Stimulated activated CD8-positive, alpha-beta memory T cell treated with anti-CD3 and anti-CD28 coated beads, Interleukin-7, amount 100 ng/mL, for 1 hour (primary cell): ENCODE measurements at places on chromosomes 6 and 20.
A peak's percentile ranks its signal among the peaks of the same experiment; 100 is the strongest.

DNA sequence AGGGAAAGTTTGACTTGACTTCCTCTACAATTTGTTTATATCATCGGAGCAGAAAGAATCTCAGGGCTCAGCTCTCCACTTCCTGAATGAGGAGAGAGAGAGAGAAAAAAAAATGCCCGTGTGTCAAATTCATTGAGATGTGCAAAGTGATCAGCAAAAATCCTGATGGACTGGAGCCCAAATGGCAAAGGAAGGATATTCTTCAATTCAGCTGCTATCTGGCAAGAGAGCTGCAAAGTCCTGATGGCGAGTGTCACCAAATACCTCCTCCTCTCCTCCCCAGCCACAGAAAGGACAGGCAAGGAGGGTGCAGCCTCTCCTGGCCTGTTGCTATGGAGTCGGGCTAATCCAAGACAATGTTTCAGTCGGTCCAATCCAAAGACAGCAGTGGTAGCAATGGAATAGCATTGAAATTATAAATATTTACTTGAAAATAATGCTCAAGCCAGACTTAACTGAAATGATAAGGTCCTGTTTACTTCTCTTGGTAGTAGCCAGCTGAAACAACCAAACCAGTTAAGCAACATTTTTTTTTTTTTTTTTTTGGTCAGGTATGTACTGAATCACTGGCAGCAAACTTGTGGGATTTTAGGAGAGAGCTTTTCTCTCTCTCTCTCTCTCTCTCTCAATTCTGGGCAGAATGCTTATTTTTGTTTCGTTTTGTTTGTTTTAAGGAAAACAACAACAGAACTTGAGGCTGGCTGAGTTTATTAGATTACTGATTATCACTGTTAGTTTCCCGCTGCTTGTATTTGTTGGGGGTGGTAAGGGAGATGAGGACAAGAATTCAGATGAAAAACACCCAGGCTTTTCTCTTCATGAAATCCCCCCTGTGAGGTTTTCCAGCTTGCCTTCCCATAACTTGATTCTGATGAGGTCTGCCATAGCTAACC is 204.2 kb downstream of the BCAS1 start:
- no peak for DNase-seq

DNA sequence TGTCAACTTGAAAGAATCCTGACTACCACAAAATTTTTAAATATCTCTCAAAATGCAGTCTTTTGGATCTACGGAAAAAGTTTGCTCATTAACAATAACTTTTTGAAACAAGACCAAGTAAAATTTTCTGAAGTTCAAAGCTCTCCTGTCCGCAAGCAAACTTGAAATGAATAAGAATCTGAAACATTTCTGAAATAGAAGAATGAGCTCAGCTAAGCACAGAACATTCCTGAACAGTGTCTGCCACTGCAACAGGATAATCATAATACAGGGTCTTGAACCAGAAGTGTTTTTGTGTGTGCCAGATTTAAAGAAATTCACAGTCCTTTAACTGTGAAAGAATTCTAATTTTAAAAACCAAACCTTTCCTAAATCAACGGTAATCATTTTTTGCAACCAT is 49.1 kb upstream of the TASP1 start:
- DNase-seq: no peak

- DNase-seq: no peak
Observed at GRCh38 chr20:20493701-20494100, 125.8 kb downstream of the INSM1 start.

GRCh38 chr6:89818977-89819335 is 638 bp downstream of the MDN1 start:
- DNase-seq: no peak

DNA sequence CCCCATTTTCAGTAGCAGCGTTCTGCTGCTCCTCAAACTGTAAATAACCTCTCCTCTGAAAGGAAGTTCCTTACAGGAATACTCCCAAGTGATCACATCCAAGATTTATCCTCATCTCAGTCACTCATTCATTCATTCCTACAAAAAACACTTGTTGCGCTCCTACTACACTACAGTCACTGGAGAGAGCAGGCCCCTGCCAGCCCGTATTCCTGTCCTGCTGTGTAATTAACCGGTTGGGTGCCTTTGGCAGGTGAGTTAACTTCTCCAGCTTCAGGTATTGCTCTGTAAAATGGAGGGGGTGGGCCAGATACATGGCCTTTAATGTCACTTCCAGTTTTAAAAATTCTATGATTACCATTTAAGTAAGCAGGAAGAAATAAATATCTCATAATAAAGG is 15.0 kb upstream of the ZBTB24 start:
- no peak for DNase-seq

DNA sequence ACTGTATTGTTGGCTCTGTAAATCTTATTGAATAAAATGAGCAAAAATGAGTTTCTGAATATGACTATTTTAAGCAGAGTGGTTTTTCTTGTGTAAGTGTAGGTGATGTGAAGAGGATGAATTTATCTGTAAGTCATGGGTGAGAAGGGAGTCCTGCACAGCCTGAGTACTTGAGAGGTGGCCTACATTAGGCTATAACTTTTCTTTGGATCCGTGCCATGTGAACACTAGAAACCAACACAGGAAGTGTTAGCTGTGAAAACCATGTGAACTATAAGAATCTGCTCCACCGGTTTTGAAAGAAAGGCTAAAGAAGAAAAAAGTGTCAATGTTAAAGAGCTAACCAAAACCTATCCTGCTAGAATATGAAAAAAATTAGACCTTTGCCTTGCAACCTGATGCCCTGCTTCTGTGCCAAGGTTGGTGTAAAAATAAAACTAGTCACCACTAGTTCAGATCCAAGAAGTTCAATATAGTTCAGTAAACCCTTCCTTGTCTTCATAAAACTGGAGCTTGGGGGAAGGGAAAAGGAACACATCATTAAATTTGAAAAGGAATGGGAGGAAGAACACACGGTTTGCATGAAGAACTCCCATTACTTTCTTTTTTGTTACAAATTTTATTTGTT is 21.3 kb downstream of the PLCB1 start:
- no peak for DNase-seq

DNA sequence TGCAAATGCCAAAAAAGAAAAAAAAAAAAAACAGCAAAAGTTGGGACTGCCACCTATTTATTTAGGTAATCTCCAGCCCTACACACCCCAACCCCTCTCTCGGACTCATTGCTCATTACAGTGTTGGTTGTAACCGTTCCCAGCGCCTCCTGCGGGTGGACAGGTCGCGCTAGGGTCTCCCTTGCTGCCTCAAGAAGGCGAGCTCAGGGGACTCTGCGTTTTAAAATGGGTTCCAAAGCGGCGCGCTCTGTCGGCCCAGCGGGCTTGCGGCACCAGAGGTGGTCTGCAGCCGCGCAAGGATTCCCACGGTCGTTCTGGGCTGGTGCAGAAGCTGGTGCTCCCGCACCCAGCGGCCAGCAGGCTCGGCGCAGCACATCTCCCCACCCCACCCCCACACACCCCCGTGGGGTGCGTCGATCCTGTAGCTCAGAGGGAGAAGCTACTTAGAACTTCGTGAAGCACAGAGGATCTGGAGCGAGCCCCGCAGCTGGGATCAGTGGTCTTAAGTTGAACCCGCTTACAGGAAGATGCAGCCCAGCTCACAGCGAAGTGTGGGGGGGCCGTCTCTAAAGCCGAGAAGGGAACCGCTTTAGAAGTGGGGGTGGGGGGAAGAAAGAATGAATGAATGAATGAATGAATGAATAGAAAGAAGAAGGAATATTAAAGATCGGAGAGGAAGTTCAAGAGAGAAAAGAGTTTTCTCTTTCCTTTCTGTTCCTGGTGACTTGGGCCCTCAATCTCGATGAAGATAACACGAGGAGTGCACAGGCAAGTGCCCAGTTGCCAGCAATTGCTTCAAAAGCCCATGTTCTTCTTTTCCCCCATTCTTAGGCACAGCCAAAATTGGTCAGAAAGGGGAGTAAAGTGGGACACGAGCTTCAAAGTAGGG is 780 bp downstream of the TFAP2A start:
- DNase-seq: no peak

- DNase-seq: no peak
Observed at GRCh38 chr6:31035862-31036497, 25.7 kb downstream of the MUC22 start.

DNA sequence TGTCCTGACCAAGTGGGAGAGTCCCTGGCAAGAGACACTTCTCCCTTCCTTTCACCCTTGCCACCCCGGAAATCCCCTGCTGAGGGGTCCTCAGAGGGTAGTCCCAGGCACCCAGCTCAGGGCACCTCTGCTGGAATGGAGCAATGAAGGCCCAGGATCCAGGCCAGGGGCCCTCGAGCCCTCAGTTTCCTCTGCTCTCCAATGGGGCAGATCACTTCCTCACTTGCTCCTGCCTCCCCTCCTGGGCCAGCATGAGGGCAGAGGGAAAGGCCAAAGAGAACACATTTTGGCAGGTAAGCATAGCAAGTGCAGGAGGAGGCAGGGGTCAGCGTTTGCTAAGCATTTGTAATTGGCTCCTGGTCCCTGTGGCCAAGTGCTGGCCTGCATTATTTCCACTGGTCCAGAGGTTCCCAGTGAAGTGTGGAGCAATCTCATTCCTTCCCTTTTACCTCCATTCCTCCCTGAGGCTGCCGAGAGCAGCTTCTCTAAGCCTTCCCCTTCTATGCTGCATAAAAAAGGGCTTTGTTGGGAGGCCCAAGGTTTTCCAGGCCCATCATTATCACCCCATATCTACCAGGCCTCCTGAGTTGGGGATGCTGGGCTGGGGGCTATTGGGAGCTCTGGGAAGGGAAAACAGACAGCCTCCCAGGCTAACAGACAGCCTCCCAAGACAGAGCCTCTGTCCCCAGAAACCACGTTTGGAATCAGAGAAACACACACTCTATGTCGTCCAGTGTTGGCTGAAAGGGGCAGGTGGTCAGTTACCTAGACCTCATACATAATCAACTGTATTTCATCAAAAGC is 28.8 kb upstream of the VEGFA start:
- no peak for DNase-seq

GRCh38 chr20:64206614-64207013 is 42.4 kb downstream of the MYT1 start:
- no peak for DNase-seq

- DNase-seq: no peak
Observed at GRCh38 chr6:56938649-56939191, 16.2 kb upstream of the BEND6 start.

DNA sequence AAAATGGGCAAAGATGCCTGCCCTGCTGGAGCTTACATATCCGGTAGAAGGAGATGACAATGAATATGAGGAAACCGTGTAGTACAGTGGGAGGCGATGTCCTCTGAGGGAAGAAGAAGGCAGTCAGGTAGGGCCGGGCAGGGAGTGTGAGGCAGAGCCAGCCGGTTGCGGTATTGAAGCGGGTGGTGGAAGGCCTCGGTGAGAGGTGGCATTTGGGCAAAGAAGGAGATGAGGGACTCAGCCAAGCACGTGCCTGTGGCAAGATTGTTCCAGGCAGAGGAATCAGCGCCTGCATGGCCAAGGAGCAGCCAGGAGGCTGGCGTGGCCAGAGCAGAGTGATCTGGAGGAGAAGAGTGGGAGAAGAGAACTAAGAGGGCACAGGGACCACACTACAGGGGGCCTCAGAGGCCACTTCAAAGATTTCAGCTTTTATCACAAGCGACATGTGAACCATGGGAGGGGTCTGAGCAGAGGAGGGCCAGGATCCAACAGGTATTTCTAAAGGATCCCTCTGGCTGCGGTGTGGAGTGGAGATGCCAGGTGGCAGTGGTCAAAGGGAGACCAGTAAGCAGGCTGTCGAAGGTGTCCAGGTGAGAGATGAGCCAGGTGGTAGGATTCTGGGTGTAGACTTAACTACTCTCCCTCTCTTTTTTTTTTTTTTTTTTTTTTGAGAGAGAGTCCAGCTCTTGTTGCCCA is 13.8 kb downstream of the MDFI start:
- DNase-seq: no peak

- DNase-seq: no peak
Observed at GRCh38 chr6:5398530-5398929, 137.2 kb downstream of the FARS2 start.

- DNase-seq: no peak
Observed at GRCh38 chr6:145960918-145961589, 3.1 kb downstream of the SHPRH start.

- no peak for DNase-seq
Observed at GRCh38 chr6:108710551-108710950, 137.7 kb upstream of the ARMC2 start.

DNA sequence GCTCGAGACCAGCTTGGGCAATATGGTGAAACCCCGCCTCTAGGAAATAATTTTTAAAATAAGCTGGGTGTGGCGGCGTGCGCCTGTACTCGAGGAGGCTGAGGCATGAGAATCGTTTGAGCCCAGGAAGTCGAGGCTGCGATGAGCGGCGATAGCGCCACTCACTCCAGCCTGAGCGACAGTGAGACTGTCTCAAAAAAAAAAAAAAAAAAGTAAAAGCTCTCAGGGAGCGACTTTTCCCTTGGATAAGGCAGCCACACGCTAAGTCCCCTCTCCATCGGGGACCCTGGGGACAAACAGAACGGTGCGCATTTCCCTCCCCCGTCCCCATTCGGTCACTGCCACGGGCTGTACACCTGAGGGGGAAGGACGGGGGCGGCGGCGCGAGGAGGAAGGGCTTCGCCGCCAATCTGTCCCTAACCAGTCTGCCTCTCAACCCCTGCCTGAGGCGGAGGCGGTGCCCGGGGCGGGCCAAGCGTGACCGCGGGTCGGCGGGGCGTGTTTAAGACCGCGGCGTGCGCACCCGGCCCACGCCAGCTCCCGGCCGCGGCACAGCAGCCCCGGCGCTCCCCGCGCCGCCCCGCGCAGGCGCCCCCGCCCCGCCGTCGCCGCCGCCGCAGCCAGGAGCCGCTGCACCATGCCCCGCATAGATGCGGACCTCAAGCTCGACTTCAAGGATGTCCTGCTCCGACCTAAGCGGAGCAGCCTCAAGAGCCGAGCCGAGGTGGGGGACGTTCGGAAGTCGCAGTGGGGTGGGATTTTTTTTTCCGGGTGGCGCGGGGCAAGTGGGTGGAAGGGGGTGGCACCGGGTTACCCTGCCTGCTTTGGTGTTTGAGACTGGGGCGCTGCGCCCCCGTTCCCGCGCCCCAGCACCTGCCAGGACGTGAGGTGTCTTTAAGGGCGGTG is at the start of gene GMPR:
Gene GMPR (plus strand): TSS at position 531 of the 906 bp plus-strand sequence. CDS start 107 bp downstream, at position 638.
- DNase-seq: peak; percentile 52

GRCh38 chr20:64057628-64058498 is 5.1 kb upstream of the TCEA2 start:
- peak; percentile 50 for DNase-seq
